Adrenal gland (tissue), 19 donors: ENCODE measurements at places on chromosomes 12 and 14. TPM values are rescaled to one million over a fixed set of nuclear protein-coding genes. Genes with fewer than 3 reads are reported as not detected.

The NOPCHAP1 gene
- 9.7 TPM for polyA plus RNA-seq

The ARMH4 gene
- polyA plus RNA-seq: 1.1 TPM

The EGLN3 gene
- 0.51 TPM for polyA plus RNA-seq

The ZC3H10 gene
- 2.2 TPM for polyA plus RNA-seq

The MNAT1 gene
- 17.5 TPM for polyA plus RNA-seq

The GPRC5A gene
- polyA plus RNA-seq: 2.0 TPM

The AMN gene
- polyA plus RNA-seq: not detected

The SMCO2 gene
- 0.88 TPM for polyA plus RNA-seq

The NID2 gene
- polyA plus RNA-seq: 22.7 TPM

The FLVCR2 gene
- polyA plus RNA-seq: 29.9 TPM

The KLRC2 gene
- not detected for polyA plus RNA-seq

The DEGS2 gene
- not detected for polyA plus RNA-seq

The LGR5 gene
- polyA plus RNA-seq: 0.66 TPM

The P2RX2 gene
- 0.44 TPM for polyA plus RNA-seq

The IL22 gene
- not detected for polyA plus RNA-seq

The CCDC38 gene
- polyA plus RNA-seq: 0.72 TPM

The ALG10B gene
- 5.1 TPM for polyA plus RNA-seq

The PUS1 gene
- 11.7 TPM for polyA plus RNA-seq

The COX8C gene
- not detected for polyA plus RNA-seq

The KRT72 gene
- 2.7 TPM for polyA plus RNA-seq

The SLC4A8 gene
- polyA plus RNA-seq: 10.6 TPM

The MANSC4 gene
- polyA plus RNA-seq: not detected
